ENCODE measurements at places on chromosomes 12 and 14. TPM values are rescaled to one million over a fixed set of nuclear protein-coding genes. Genes with fewer than 3 reads are reported as not detected.
A peak's percentile ranks its signal among the peaks of the same experiment; 100 is the strongest.

Gene DCN
- total RNA-seq, result not detected

DNA sequence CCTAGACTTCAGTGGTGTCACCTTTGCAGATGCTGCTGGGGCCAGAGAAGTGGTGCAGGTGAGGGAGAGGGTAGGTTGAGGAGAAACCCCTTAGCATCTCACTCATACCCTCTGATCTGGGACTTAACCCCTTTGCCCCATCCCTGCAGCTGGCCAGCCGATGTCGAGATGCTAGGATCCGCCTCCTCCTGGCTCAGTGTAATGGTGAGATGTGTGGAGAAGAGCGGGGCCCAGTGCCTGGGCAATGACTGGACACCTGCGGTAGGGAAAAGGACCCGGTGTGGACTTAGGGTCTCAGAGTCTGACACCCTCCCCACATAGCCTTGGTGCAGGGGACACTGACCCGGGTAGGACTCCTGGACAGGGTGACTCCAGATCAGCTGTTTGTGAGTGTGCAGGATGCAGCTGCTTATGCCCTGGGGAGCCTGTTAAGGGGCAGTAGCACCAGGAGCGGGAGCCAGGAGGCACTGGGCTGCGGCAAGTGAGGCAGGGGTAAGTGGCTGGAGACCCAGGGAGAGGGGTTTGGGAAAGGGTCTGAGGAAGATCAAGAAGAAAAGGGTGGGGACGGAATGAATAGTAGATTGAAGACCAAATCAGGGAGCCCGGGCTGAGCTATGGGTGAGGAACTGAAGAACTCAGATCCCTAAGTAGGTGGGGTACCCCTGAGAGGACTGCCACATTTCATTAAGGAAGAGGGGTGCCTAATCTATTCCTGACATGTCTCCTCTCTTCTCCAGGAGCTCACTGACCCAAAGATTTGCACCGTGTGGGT, 7.6 kb downstream of the B4GALNT1 start:
- peaks cover 13% of the 10 kb centered on the region for H3K4me1 ChIP-seq
- no peak overlapping the region for H3K27ac ChIP-seq
- no peaks in the 10 kb centered on the region for H3K36me3 ChIP-seq
- no peak overlapping the region for H3K4me3 ChIP-seq

- H3K4me1 ChIP-seq, result no peaks in the 10 kb centered on the region
- H3K27ac ChIP-seq, result no peak overlapping the region
- no peak for DNase-seq
- no peaks in the 10 kb centered on the region for H3K27me3 ChIP-seq
These were observed 594.4 kb downstream of the FLRT2 start for GRCh38 chr14:86124328-86124727.

Gene MYH6
- total RNA-seq, result not detected

GRCh38 chr12:118404876-118405521, 28.6 kb downstream of the SUDS3 start:
- no peaks in the 10 kb centered on the region for H3K4me1 ChIP-seq
- H3K27me3 ChIP-seq, result no peaks in the 10 kb centered on the region
- no peak overlapping the region for H3K4me3 ChIP-seq
- H3K27ac ChIP-seq, result no peak overlapping the region

DNA sequence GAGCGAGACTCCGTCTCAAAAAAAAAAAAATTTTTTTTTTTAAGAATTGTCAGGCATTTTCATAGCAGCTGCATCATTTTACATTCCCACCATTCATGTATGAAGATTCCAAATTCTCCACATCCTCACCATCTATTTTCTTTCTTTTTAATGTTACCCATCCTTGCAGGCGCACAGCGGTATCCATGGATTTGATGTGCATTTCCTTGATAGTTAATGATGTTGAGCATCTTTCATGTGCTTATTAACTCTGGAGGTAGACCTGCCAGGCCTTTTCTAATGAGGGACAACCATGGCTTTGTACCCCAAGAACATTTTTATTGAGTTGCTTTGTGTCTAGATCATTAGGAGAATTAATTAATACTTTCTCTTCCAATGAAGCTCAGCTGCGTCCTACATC, 1.6 kb upstream of the RNF34 start:
- H3K4me1 ChIP-seq, result peaks cover 9% of the 10 kb centered on the region
- no peaks in the 10 kb centered on the region for H3K27me3 ChIP-seq
- peak overlapping the region; percentile 72 for H3K4me3 ChIP-seq
- H3K27ac ChIP-seq, result peak overlapping the region; percentile 45
- DNase-seq, result no peak

DNA sequence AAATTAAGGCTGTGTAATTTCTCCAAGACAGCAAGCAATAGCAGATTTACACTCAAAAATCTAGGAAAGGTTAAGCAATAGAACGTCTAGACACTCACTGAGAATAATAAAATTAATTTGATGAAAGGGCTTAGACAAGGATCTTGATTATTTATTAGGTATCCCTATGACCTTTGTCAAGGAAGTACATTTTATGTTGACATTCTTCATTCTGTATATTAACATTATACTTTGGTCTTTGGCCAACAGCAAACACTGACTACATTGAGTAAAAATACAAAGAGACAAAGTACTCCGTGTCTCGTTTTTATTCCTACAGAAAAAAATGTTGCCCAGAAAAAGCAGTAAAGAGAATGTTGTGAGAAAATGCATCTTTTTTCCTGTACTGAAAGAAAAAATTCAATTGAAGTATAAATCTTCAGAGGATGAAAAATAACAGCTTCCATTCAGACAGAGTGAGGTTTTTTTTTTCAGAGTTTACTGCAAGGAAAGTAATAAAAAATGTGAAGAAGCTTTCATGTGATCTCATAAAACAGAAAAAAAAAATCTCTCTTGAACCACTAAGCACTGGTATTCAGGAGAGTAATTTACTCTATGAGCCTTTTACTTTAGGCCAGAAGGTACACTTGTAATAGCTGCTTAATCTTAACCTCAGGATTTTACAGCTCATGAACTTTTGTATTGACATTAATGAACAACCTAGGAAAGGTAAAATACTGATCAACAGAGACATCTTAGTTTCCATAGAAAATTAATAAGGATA, 605.0 kb downstream of the FSCB start:
- H3K4me1 ChIP-seq, result no peaks in the 10 kb centered on the region
- H3K27me3 ChIP-seq, result no peaks in the 10 kb centered on the region
- H3K36me3 ChIP-seq, result no peaks in the 10 kb centered on the region
- H3K27ac ChIP-seq, result no peak overlapping the region

DNA sequence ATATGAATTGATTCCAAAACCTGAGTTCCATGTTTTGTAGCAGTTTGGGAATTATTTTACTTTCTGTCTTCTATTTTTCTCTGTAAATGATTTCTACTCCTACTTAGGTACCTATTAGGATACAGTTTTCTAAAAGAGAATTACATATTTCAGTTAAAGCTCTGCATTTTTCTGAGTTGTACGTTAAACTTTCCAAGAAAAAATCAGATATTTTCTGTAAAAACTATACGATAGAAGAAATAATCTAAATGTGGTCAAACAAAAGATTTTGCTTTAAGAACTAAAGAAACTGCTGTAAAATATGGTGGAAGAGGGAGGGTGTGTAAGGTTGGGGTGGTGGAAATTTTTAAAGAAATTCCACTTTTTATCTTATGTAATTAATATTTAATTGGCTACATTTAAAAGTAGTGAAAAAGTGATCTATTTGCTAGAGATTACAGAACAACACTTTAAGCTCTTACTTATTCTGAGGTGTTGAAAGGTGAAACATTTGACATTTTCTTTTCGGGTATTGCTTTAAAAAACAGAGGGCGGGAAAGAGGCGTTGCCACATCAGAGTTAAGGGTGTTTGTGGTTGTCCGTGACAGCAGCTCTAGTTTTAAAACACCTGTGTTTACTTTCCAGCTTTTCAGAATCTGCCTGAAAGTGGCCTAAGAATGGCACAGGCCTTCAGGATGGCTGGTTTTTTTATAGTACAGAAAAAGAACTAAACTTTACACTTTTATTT, 187.3 kb downstream of the MIPOL1 start:
- H3K27ac ChIP-seq, result no peak overlapping the region
- no peaks in the 10 kb centered on the region for H3K27me3 ChIP-seq
- no peak overlapping the region for H3K4me3 ChIP-seq
- peak; percentile 14 for DNase-seq
- H3K4me1 ChIP-seq, result no peaks in the 10 kb centered on the region

DNA sequence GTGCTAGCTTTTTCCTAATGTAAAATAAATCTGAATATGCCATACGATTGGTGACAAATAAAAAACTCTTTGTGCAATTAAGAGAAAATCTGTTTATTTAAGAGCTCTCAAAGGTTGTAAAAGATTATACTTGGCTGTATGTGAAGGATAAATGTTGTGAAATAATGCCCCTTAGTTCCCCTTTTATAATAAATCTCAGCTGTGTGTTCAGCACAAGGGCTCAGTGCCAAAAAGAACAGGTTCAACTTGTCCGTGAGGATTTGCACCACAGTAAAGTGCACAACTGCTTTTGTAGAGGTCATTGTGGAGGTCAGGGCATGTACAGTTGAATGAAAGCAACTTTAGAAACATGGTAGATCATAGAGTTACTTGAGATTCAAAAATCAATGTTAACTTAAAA, 118.6 kb downstream of the TRMT5 start:
- peak overlapping the region; percentile 22 for H3K4me3 ChIP-seq
- DNase-seq, result peak; percentile 84
- H3K4me1 ChIP-seq, result peaks cover 37% of the 10 kb centered on the region
- no peaks in the 10 kb centered on the region for H3K27me3 ChIP-seq

GRCh38 chr14:28760431-28760996, 6.1 kb upstream of the FOXG1 start:
- DNase-seq, result no peak
- peaks cover 59% of the 10 kb centered on the region for H3K27me3 ChIP-seq
- peaks cover 8% of the 10 kb centered on the region for H3K4me1 ChIP-seq
- no peak overlapping the region for H3K4me3 ChIP-seq
- no peak overlapping the region for H3K27ac ChIP-seq
- peaks cover 4% of the 10 kb centered on the region for H3K36me3 ChIP-seq

DNA sequence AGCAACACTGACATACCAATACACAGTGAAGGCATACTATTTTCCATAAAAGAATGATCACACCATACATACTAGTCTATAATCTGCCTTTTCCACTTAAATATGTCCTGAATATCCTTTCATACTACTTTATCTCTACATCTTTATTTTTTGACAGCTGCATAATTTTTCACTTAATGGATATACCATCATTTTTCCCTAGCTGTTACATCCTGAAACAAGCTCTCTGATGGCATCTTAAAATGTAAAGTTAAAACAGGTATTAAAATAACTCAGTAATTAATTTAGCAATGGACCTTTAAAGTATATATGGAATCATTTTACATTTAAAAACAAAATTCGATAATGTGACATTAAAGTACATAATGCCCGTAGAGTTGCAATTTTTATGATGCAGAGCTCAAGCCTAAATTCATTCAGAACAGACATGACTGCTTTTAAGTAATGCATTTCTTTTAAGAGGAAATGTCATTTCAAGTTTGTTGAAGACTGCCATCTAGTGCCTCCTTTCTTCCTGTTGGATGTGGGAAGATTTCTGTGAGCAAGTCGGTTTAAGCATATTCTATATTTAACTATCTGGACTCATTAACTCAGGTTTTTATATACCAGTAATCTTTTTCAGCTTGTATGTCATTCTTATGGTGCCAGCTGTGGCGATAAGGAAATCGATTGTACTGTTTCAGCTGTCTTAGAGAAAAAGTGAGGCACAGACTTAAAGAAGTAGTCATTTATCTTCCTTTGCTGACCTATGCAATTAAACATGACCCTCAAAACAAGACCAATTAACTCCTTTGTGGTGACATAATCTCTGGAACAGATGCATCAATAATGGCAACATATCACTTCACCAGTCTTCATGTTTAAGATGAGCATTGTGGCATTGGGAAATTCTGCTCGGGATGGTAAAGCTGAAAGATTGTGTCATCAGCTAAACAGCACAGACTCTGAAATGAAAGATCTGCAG, 20.3 kb downstream of the PRICKLE1 start:
- no peak for DNase-seq
- H3K4me3 ChIP-seq, result no peak overlapping the region
- no peak overlapping the region for H3K27ac ChIP-seq
- H3K4me1 ChIP-seq, result peaks cover 12% of the 10 kb centered on the region
- no peaks in the 10 kb centered on the region for H3K27me3 ChIP-seq

Gene ADAM21
- 0.17 TPM for total RNA-seq
